Right ventricle myocardium superior (tissue), 1 donor: ENCODE measurements at places on chromosomes 5 and 9. TPM values are rescaled to one million over a fixed set of nuclear protein-coding genes. Genes with fewer than 3 reads are reported as not detected.
A peak's percentile ranks its signal among the peaks of the same experiment; 100 is the strongest.

GTF2H2 gene
- 13.9 TPM for total RNA-seq

CER1 gene
- not detected for total RNA-seq

DNA sequence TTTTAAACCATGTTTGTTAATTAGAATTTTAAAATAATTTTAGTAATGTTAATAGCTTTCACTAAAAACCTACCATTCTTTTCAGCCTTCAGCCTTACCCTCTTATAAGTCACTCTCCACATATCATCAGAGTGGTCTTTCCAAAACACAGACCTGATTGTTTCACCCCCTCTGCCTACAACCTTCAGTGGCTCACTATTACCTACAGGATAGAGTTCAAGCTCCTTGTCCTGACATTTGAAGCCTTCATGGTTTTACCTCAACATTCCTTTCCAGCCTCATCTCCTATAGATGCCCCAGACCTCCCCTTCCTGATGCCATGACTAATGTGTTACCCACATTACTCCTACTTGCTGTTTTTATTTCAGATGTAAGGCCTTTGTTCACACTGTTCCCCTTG is 27.8 kb upstream of the STRBP start:
- no peak for DNase-seq

CDC25C gene
- total RNA-seq, result 0.16 TPM

CDH6 gene
- total RNA-seq, result 3.1 TPM

DNA sequence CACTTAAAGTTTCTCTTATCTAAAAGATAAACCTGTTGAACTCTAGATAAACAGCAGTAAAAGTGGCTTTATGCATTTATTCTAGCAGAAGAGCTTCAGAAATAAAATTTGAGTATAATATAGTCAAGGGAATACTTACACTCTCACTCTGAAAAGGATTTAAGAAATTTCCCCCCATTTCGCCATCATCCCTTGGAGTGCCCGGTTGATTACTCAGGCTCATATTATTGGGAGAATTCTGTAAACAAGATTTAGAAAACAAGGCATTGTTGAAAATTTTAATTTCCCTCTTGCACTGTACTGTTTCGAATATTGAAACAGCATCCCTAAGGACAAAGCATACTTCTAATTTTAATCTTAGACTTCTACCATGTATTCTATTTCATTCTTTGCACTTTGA is 34.5 kb upstream of the ACOT12 start:
- no peak for DNase-seq

PCDHGA8 gene
- 10.1 TPM for total RNA-seq

- DNase-seq, result no peak
Measured at GRCh38 chr5:155767470-155767869, 559.5 kb upstream of the SGCD start.

PCDHA9 gene
- total RNA-seq, result not detected

DNA sequence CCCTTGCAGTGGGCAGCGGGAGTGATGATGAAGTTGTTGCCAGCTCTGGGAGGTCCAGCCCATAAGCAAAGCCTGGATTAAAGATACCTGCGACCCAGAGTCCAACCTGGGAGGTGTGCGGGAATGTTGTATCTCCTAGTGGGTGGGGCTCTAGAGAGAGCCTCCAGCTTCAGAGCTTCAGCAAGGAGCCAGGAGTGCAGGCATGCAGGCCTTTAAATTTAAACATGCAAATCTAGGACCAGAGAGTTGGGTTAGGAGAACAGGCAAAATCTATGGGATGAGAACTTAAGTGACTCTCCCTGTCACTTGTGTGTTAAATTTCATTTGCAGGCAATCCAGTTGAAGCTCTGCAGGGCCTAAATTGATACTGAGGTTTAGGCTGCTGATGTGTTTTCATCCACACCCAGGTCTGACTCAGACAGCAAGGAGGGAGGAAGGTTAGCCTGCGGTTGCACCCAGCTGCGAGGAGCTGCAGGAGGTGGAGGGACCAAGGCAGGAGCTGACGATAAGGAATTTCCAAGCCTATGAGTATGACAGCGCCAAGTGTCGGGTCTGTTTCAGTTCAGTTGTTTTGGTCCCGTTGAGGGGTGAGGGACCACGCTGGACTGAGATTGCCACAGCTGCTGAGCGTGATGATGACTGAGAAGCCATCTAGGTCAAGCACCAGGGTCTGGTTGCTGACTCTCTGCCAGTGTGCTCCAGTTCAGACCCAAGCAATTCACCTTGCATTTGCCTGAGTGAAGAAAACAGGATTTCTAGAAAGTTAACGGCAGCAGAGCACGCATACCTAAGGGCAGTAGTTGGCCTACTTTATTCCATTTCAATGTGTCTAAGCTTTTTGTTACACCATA is 243.0 kb downstream of the ICE1 start:
- no peak for DNase-seq

DNA sequence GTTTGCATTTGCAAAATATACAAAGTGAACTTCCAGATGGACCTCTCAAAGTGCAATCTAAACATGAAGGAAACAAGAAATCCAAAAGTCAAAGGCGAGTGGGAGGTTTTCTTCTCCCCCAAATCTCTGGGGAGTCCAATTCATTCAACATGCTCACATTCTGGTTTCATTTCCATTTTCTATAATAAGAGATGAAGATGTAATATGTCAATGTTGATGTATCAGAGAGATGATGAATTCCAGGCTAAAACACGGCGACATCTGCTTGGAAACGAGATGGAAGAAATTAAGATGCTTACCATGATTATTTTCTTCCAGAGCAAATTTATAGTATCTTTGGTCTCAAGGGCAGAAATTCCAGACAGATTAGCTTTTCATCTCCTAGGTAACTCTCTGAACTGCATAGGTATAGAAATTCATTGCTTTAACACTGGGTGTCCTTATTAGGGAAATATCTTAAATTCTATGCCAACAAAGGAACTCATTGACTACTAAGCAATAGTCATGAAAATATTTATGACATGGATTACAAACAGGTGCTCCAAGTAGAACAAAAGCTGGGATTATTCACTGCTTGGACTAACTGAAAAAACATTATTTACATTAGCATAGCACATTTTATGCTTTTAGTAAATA is 287.9 kb downstream of the SEC61B start:
- DNase-seq, result no peak

DNA sequence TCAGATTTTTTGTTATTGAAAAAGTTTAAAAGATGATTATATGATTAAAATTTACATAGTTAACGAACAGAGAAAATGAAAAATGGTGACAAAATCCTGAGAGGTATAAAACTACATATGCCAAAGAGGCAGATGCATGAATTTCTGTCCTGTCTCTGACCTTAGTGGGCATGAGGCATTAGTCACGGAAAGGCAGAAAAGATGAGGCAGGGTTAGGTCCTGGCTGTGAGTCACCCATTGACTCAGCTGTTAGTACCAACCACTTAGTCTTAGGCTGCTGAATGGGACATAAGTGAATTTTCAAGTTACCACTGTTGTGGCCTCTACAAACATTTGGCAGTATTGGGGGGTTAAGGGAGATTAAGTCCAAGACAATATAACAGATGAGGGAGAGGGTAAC is 33.1 kb downstream of the RASA1 start:
- no peak for DNase-seq

PCDHGA7 gene
- total RNA-seq, result 7.7 TPM

CLIC3 gene
- 2.7 TPM for total RNA-seq

DNA sequence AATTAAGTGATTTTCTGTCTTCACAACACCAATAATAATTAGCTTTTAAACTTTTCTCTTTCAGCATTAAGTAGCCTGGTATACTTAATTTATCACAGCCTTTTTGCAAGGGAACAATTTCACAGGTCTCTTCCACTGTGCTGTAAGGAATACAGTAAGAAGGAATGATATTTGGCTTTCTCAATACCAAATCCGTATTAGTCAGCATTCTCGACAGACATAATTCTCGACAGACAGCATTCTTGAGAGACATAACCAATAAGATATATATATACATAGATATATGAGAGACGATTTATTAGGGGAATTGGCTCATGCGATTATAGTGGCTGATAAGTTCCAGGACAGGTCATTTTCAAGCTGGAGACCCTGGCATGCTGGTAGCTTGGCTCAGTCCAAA is 18.0 kb downstream of the PRKAA1 start:
- no peak for DNase-seq

- no peak for DNase-seq
Measured at GRCh38 chr5:133698646-133699526, 86.5 kb upstream of the FSTL4 start.

CATSPER3 gene
- 0.32 TPM for total RNA-seq

GRCh38 chr9:127972236-127972871 is 8.4 kb downstream of the EEIG1 start:
- DNase-seq, result peak; percentile 80

GDNF gene
- not detected for total RNA-seq

DNA sequence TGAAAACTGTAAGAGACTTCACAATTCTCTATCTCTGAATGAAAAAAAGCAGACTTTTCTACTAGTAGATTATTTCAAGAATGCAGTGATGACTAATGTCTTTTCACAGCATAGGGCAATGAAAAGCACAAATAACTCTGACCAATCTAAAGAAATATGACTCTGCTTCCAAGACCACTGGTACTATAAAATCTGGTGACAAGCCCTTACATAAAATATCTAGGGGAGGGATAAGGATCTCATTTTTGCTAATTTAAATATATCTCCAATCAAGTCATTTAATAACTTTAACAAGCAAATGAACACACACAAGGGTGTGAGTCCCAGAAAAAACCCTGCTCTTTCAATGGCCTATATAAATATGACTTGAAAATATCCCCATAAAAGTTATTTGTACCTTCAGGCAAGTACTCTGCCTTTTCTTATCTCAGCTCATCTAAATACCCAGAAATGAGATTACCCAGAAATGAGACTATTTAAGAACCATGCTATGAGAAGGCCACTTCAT is 105.2 kb downstream of the GNAQ start:
- no peak for DNase-seq
